Retinal pigment epithelial cell (primary cell): ENCODE measurements at places on chromosomes 16 and 17.

DNA sequence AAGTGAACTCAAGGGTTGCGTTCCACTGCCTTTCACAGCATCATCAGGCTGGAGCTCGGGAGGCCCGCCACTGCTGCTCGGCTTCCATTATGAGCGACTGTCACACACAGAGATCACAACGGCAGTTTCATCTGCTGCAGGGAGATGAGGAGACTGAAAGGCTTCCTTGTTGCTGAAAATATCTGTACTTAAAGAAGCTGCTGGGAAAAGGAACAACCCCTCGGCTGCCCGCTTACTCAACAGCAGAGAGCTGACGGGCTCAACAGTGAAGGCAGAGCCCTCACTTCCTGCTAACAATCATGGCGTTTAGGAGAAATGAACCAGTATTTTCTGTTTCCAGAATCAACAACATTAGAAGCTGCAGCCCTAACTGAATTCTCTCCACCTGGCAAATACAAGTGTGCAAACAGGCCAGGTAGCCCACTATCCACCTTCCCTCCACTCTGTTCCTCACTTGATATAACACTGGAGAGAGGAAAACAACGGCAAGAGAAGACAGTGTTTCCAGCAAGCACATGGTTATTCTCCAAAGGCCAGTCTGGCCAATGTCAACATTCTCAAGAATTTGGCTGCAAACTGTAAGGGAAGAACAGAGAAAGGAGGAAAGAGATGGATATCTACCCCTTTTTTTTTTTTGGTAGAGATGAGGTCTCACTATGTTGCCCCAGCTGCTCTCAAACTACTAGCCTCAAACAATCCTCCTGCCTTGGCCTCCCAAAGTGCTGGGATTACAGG is 33.7 kb downstream of the MBTPS1 start:
- DNase-seq = no peak

DNA sequence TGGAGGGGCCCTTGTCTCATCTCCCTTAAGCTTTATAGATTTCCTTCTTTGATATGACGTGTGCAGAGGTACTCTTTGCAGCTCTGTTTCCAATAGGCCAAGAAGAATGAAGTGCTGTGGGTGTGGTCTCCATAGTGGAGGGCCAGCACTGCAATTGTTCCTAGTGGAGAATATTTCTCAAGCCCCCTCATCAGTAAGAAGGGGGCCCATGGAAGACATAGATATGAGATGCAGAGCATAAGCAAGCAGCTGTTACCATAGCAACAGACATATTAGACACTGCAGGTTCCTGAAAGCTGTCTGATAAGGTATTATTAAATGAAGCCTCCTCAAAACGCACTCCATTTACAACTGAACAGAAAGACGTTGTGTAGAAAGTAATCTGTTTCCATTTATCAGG is 240.7 kb downstream of the ZFHX3 start:
- no peak for DNase-seq

DNA sequence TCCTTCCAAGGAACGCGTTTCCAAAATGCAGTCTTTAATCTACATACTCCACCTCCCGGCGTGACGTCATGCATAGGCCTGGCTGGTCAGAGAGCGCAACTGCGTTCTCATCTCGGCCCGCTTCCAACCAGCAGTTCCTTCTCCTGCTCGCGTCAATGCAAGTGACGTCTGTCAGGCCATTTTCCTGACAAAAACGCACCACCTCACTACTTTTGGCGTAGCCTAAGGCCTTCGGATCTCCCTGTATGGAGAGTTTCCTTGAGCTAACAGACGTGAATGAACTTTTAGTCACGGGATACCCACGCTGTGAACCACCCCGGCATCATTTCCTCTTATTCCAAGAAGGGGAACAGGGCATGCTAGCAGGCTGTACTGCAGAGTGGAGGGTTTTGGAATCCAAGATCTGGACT is 25.0 kb downstream of the TEX14 start:
- no peak for DNase-seq

GRCh38 chr17:66073384-66073783 is 118.5 kb downstream of the CEP112 start:
- DNase-seq = no peak

DNA sequence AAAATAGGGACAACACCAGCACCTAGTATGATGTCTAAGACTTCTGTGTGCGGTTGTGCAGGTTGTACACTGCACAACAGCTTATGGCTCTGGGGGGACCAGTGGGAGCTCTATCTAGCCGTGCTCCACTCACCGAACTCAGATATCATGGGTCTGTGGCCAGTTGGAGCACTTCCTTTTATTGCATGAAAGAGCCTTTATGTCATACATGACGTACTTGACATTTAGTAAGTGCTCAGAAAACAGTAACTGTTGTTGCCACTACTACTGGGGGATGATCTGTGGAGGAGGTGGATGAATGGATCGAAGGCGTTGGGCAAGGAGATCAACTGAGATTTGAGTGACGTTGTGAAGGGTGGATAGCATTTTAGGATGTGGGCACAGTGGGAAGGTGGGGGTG is 368.8 kb downstream of the SNX29 start:
- DNase-seq = no peak

- no peak for DNase-seq
These were observed 21.9 kb downstream of the ACE start for GRCh38 chr17:63498626-63499195.

- no peak for DNase-seq
These were observed 119.2 kb downstream of the RPTOR start for GRCh38 chr17:80663781-80664206.

DNA sequence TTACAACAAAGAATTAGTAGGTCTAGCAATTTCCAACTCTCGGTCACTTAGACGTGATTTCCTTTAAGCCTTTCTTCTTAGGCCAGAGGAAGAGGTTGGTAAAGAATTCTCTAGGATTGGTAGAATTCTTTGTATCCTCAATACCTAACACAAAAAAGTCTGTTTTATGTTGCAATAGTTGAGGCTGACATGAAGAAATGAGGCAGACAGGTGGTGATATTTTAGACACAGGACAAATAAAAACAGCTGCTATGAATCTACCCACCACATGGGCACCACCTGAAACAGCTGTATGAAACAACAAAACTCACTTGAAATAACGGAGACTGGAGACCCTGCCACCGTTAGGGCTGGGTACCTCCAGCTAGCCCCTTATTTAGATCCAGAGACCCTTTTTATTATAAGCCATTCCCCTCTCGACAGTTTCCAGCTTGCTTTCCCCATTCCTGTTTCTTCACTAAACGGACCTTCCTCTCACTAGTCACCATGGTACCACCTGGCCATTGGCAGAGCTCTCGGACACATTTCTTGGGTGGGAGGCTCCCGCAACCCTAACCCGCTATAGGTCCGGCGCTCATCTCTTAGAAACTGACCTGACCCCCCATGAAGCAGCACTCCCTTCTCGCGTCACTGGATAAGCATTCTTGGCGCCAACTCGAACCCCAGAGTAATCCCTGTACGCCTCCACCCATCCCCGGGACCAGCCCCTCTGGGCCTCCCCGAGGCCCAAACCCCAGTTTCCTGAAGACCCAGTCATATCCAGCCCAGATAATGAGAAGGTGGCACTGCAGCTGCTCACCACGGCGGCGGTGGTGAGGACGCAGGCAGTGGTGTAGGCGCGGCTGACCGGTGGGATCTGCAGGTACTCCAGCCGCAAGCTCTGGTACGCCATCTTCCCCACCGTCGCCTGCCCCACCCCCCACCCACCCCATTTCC is at the start of gene DERL2:
Gene DERL2 (minus strand): TSS at position 909 of the 936 bp plus-strand sequence. CDS start 17 bp downstream, at position 892.
- no peak for DNase-seq

DNA sequence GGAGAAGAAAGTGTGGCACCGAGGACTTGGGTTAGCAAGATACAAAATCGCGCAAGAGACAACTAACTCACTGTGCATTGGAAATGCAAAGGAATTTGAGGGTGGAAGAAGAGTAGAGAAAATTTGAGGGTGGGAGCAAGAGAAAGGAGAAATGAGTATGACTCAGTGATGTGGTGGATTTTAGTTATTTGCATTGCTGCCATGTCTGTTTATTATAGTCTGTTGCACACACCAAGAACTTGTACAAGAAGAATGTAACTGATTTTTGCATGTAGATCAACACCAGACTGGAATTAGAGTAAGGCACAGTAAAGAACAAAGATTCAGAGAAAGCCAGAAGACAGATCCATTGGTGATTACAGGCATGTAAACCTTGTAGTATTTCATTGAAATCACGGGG is 71.6 kb upstream of the SMIM36 start:
- DNase-seq = no peak

GRCh38 chr16:82835487-82836155 is 208.9 kb downstream of the CDH13 start:
- DNase-seq = no peak

DNA sequence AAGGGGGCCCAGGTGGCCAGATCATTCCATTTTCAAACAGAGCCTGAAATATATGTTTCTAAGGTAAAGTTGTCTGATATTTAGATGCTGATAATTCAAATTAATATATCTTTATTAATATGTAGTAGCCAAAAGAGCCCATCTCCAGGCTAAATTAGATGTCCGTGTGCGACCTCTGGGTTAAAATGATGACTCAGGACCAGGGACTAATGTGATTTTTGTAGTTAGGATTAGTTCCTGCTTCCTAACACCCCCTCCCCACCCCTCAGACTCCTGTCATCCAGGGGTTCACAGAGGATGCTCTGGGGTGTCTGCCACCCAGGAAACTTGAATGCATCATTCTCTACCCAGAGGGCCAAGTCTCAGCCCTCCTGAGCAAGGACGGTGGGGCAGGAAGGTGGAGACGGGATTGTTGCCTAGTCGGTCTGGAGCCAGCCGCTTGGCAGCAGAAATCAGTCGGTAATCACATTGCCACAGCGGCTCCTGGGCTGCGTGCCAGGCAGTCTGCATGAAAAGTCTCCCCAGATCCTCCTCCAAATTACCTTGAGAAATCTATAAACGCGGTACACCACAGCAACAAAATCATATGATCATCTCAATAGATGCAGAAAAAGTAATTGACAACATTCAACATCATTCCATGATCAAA is 29.8 kb downstream of the CNGB1 start:
- peak; percentile 38 for DNase-seq

DNA sequence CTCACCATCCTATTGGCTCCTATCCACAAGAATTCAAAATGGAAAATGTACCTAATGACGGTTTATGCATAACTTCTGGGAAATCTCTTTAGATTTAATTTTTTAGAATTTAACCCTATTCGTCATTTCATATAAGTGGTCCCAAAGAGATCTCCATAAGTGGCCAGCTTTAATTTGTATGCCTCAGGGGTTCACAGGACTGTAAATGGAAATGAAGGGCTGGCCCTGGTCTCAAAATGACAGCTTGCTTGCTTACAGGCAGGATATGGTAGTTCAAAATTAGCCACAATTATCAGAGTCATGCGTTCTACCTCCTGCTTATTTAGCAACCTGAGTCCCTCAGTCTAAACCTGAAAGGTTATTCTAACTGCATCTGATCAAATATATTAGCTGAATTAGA is 6.6 kb upstream of the NACA2 start:
- no peak for DNase-seq

DNA sequence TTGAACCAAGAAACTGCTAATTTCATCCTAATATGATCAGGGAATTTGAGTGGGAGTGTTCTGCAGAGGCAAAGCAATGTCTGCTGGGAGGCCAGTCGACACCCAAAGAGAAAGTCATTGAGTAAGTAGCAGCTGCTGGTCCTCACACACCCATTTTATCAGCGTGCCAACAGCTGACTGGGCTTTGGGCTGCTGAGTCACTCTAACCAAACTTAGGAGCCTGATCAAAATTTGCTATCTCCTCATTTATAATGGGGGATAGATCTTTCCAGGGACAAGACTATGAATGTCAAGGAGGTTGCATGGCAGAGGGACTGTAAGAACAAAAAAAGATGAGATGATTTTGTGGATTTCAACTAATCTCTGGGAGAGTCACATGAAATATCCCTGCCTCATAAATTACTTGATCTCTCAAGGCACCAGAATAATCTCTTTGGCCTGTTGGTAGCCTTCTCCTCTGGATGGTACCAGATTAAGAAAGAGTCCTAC is 32.9 kb downstream of the CPSF4L start:
- peak; percentile 46 for DNase-seq

GRCh38 chr16:25317732-25318316 is 60.2 kb upstream of the ZKSCAN2 start:
- DNase-seq = no peak

DNA sequence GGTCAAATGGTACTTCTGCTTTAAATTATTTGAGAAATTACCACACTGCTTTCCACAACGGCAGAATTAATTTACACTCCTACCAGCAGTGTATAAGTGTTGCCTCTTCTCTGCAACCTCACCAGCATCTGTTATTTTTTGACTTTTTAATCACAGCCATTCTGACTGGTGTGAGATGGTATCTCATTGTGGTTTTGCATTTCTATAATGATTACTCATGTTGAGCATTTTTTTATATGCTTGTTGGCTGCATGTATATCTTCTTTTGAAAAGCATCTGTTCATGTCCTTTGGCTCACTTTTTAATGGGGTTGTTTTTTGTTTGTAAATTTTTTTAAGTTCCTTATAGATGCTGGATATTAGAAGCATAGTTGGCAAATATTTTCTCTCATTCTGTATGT is 446.7 kb downstream of the PMP22 start:
- no peak for DNase-seq

GRCh38 chr17:57541472-57542394 is 203.4 kb downstream of the CCDC182 start:
- DNase-seq = no peak

GRCh38 chr17:3960764-3961163 is 3.5 kb downstream of the ATP2A3 start:
- no peak for DNase-seq

DNA sequence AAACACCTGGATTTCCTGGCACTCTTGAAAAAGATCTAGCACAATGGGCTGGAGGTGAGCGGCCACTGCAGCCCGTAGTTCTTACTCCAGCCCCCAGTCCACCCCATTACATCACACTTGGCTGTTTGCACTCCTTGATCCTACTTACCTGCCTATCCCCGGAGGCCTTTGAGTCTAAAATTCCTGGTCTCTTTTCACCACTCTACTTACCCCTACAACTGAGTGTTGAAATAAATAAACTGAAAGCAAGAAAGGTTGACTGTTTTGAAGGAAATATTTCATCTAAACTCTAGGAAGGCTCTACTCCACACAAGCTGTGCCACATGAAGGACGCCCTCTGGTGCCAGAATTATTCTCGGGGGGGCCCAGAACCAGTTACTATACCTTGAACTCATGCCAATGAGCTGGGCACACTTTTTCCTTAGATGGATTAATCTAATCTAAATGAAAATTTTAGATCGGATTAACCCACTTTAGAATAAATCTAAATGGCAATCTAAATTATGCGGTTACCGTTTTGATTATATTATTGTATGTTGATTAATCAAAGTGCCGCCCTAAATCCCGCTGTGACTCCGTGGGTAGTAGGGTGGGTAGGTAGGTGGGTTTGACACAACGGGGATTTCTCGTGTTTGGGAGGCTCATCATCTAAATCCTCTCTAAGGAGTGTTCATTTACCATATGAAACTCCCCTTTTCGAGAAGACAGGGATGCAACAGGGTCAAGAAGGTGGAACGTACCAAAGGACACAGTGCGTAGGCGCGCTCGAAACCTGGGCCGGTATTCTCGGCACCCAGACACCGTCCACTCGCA is 651 bp upstream of the EIF1 start:
- no peak for DNase-seq
